ENCODE measurements at places on chromosomes 11 and 22. TPM values are rescaled to one million over a fixed set of nuclear protein-coding genes. Genes with fewer than 3 reads are reported as not detected.

The TMEM135 gene
- 49.4 TPM for polyA plus RNA-seq

The EIF3D gene
- 329 TPM for polyA plus RNA-seq

GRCh38 chr11:111718859-111719258 lies 47.3 kb downstream of the PPP2R1B start:
- DNase-seq = no peak

The IGSF9B gene
- polyA plus RNA-seq = 6.0 TPM
